Mesenteric fat pad (tissue), 1 donor: ENCODE measurements at places on chromosomes 6 and 20.

- DNase-seq = no peak
These were observed 95.9 kb upstream of the DTNBP1 start for GRCh38 chr6:15758631-15759215.

DNA sequence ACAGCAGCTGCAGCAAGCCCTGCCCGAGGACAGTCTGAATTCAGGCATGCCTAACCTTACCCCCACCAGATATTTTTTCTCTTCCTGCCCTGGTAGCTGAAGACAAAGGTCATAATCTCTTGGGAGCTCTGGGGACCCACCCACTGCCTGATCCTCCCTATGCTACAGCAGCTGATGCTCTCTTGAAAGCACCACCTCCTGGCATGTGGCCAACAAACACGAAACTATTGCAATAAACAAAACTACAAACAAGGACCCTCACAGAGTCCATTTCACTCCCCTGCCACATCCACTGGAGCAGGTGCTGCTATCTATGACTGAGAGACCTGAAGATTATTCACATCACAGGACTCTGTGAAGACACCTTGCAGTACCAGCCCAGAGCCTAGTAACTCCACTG lies 238.5 kb upstream of the HS3ST5 start:
- DNase-seq = no peak

DNA sequence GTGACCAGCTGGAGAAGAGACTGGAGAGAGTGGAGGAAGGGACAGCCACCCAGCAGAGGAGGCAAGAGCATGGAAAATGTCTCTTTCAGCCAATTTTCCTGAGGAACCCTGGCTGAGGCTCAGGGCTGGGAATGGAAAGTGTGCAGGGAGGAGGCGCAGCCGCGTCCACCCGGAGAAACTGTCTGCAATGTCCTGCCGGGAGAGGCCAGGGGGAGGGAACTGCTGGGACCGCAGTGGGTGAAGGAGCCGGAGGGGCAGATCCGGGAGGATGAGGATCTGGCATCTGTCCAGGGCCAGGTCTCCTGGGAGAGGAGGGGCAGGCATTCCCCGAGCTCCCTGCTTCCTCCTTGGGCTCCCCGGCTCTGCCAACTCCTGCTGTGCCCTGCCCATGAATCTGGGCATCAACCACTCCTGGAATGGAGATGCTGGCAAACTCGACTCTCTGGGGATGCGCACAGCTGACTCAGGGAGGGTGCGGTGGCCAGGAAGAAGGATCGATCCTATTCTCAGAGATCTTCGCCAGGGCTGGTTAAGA lies 17.4 kb upstream of the HM13 start:
- no peak for DNase-seq

- DNase-seq = no peak
These were observed 26.5 kb downstream of the HLA-DOB start for GRCh38 chr6:32790306-32790705.

DNA sequence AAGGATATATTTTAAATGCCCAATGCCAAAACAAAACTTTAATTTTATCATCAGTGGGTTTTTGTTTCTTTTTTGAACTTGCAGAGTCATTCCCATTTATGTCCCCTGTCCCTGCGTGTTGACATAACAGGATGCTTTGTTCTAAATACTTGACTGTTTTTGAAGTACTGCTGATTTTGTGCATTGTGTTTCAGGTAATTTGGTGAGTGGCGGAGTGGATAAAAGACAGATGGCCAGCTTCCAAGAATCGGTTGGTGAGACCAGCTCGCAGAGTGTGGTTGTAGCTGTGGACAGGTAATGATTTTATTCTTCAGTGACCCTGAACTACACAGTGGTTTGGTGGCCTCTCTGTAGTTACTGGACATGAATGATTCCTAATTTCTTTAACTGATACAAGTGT lies 50.5 kb upstream of the CSE1L start:
- no peak for DNase-seq

DNA sequence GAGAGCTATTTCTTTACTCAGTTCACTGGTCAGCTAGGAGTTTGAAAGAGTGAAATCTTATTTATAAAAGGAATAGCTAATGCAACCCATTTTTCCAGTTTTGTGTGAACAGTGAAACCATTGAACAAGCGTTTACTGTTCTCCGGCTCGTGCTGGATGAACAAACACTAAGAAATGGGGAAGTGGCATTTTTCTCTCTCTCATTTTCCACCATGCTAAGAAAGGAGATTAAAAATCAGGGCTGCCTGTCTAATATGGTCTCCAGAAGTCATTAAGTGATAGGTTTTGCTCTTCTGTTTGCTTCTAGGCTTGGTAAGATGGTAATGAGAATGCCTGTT lies 774 bp upstream of the SFT2D1 start:
- no peak for DNase-seq

- no peak for DNase-seq
These were observed 9.8 kb upstream of the DEFB123 start for GRCh38 chr20:31430568-31431115.

- DNase-seq = no peak
These were observed 23.0 kb upstream of the AKAP12 start for GRCh38 chr6:151216804-151217203.
